ENCODE measurements at places on chromosomes 1 and 21. TPM values are rescaled to one million over a fixed set of nuclear protein-coding genes. Genes with fewer than 3 reads are reported as not detected.

The WNT4 gene
- under 0.01 TPM for total RNA-seq

The CPT2 gene
- 19.4 TPM for total RNA-seq

The CDC20 gene
- 121 TPM for total RNA-seq

The ANKRD45 gene
- total RNA-seq = not detected

The S100A7 gene
- not detected for total RNA-seq

The RAD54L gene
- 4.0 TPM for total RNA-seq

The GNG4 gene
- total RNA-seq = under 0.01 TPM

The ATP1A2 gene
- not detected for total RNA-seq

The KCNA2 gene
- not detected for total RNA-seq

The INAVA gene
- not detected for total RNA-seq

The CORT gene
- total RNA-seq = 0.78 TPM

Measured in subcutaneous preadipocyte (primary cell).